Activated CD8-positive, alpha-beta memory T cell treated with anti-CD3 and anti-CD28 coated beads, Interleukin-2, amount 10 ng/mL, durations not matched to agents 7 days and 5 days (primary cell): ENCODE measurements at places on chromosomes 3 and 15. TPM values are rescaled to one million over a fixed set of nuclear protein-coding genes. Genes with fewer than 3 reads are reported as not detected.
A peak's percentile ranks its signal among the peaks of the same experiment; 100 is the strongest.

The LYSMD4 gene
- 8.3 TPM for total RNA-seq

DNA sequence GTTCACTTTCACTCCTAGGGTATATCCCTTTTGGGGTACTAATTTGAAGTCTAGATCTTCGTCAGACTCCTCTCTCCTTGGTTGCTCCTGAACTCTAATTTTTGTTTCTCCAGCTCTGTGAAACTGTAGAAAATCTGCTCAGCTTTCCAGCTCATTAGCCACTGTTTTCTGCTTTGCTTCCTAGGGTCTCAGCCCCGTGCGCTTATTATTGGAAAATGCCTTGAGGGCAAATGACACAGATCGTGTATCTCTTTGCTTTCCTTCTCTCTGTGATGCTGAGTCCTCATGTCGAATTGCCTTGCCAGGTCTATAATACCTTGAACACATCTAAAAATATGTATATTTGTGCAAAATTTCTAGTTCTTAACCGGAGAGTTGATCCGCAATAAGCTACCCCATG, 731.1 kb downstream of the EDEM1 start:
- H3K27ac ChIP-seq: no peak overlapping the region
- H3K27me3 ChIP-seq: no peaks in the 10 kb centered on the region
- H3K36me3 ChIP-seq: no peaks in the 10 kb centered on the region
- DNase-seq: no peak
- no peak overlapping the region for H3K4me3 ChIP-seq
- H3K4me1 ChIP-seq: no peaks in the 10 kb centered on the region

- peaks cover 23% of the 10 kb centered on the region for H3K4me1 ChIP-seq
- DNase-seq: no peak
- no peaks in the 10 kb centered on the region for H3K36me3 ChIP-seq
Measured at GRCh38 chr3:14569474-14570000, 29.4 kb upstream of the GRIP2 start.

GRCh38 chr3:187746442-187747281, 1.4 kb upstream of the BCL6 start:
- peak overlapping the region; percentile 99 for H3K27ac ChIP-seq
- H3K27me3 ChIP-seq: peaks cover 4% of the 10 kb centered on the region
- peak overlapping the region; percentile 98 for H3K4me3 ChIP-seq
- peak; percentile 48 for DNase-seq
- peaks cover 10% of the 10 kb centered on the region for H3K36me3 ChIP-seq
- H3K4me1 ChIP-seq: peaks cover 55% of the 10 kb centered on the region

GRCh38 chr15:88512601-88513000, 33.9 kb downstream of the DET1 start:
- H3K27ac ChIP-seq: no peak overlapping the region
- no peak for DNase-seq
- no peaks in the 10 kb centered on the region for H3K36me3 ChIP-seq
- no peak overlapping the region for H3K4me3 ChIP-seq

DNA sequence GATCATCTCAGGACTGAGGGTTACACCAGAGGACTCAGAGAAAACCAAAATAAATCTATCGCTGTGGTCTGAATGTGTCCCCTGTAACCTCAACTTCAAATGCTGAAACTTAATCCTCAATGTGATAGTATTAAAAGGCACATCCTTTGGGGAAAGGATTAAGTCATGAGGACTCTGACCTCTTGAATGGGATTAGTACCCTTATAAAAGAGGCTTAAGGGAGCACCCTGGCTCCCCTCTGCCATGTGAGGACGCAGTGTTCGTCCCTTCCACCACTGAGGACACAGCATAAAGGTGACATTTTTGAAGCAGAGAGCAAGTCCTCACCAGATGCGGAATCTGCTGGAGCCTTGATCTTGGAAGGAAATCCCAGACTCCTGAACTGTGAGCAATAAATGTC, 39.5 kb downstream of the SRPRB start:
- H3K27ac ChIP-seq: no peak overlapping the region
- DNase-seq: no peak
- H3K4me3 ChIP-seq: no peak overlapping the region
- H3K36me3 ChIP-seq: no peaks in the 10 kb centered on the region

- no peak for DNase-seq
- peaks cover 31% of the 10 kb centered on the region for H3K27me3 ChIP-seq
- no peaks in the 10 kb centered on the region for H3K36me3 ChIP-seq
- H3K4me1 ChIP-seq: peaks cover 9% of the 10 kb centered on the region
- no peak overlapping the region for H3K4me3 ChIP-seq
Measured at GRCh38 chr15:101483462-101483861, 6.0 kb downstream of the PCSK6 start.

DNA sequence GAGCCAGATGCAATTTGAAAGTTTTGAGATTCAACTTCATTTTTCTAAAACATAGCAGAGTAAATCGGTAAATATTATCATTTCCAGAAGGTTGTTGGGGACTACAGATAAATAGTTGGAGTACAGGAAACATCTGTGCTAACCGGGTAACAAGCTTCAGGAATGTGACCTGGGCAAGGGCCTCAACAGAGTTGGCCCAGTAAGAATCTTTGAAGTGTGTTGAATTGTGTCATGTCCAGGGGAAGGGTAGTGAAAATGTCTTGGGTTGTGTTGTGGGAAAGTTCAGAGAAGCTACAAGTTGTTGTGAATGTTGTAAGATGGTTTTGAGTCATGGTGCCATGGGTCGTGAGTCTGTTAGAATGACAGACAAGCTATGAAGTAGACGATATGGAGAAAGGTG, 35.7 kb downstream of the SQOR start:
- peaks cover 10% of the 10 kb centered on the region for H3K4me1 ChIP-seq
- peaks cover 25% of the 10 kb centered on the region for H3K36me3 ChIP-seq
- no peak overlapping the region for H3K27ac ChIP-seq
- DNase-seq: no peak
- H3K27me3 ChIP-seq: no peaks in the 10 kb centered on the region

DNA sequence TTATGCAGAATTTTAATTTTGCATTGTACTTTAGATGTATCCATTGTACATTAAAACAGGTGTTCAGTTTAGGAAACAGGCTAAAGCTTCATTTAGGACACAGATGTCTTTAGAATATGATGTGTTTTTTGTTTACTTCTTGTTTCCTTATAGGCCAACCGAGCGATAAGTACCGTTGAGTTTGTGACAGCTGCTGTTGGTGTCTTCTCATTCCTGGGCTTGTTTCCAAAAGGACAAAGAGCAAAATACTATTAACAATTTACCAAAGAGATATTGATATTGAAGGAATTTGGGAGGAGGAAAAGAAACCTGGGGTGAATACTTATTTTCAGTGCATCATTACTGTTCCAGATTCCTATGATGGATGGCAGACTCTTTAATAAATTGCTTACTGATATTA, 29.4 kb downstream of the PLAAT1 start:
- H3K27ac ChIP-seq: no peak overlapping the region
- H3K4me1 ChIP-seq: no peaks in the 10 kb centered on the region
- H3K27me3 ChIP-seq: no peaks in the 10 kb centered on the region
- H3K4me3 ChIP-seq: no peak overlapping the region

GRCh38 chr3:12946649-12947316, 105.4 kb upstream of the RPL32 start:
- no peaks in the 10 kb centered on the region for H3K27me3 ChIP-seq
- peaks cover 48% of the 10 kb centered on the region for H3K4me1 ChIP-seq
- no peaks in the 10 kb centered on the region for H3K36me3 ChIP-seq
- DNase-seq: no peak
- no peak overlapping the region for H3K4me3 ChIP-seq
